ENCODE measurements at places on chromosomes 6 and 20.
A peak's percentile ranks its signal among the peaks of the same experiment; 100 is the strongest.

DNA sequence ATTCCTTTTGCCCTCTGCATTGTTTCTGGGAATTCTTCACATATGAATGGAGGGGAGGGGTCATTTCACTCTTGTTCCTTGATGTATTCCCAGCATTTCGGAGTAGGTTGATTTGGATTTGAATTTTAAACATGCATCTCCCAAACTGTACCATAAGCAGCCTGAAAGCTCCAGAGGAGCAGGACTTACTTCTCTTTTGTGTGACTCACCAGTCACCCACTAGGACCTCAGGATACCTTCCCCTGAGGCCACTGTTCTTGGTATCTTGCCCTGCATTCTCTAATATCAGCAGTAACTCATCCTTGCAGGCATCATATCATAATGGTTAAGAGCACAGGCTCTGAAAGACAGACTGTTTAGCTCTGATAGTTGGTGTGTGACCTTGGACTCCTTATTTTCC is 703 bp downstream of the MRPL2 start:
- DNase-seq, result no peak

- DNase-seq, result no peak
Measured at GRCh38 chr6:43623880-43624785, 4.9 kb downstream of the GTPBP2 start.

GRCh38 chr20:17491041-17491440 is 40.1 kb downstream of the BFSP1 start:
- DNase-seq, result no peak

DNA sequence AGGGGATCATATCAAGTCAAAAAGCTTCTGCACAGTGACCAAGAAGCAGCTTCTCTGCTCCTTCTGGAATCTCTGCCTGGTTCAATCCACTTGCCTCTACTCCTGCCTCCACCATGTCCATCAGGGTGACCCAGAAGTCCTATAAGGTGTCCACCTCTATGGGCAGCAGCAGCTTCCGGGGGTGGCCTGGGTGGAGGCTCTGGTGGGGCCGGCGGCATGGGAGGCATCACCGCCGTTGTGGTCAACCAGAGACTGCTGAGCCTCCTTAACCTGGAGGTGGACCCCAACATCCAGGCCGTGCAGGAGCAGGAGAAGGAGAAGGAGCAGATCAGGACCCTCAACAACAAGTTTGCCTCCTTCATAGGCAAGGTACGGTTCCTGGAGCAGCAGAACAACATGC is 159.3 kb downstream of the PRKN start:
- no peak for DNase-seq

DNA sequence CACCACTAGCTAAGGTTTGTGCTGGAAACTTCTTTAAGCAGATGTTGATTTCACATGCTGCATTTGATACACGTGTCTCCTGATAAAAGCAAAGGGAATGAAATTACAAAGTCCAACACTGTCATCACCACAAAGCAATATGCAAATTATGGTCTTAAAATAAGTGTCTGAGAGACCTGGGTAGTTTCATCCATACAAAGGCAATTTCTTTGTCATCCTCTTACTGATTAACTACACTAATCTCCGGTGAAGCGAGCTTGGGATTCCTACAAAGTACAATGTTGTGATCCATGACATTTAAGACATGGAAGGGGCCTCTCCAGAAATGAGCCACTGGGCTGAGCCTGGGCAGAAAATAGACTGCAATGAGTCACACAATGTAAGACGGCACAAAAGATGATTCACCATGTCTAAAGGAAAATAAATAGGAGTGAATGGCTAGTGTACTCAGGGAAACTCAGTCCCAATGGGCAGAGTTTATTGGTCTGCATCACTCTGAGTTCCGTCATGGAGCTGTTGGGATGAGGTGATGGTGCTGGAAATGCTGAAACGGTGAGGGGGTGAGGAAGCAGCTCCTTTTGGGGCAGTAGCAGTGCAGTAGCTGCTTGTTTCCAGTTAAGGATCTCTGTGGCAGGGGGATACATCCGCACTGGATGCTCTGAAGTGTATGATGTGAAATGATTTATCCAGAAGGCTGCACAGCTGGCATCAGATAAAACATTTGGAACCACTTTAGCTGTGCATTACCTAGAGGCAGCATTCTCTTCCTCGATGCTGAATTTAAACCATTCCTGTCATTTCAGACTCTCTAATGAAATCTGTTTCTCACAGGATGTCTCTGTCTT is 103.3 kb downstream of the IBTK start:
- DNase-seq, result peak; percentile 17
